ENCODE measurements at places on chromosomes 12 and 14.

GRCh38 chr14:91835197-91835919, 32.0 kb downstream of the TC2N start:
- DNase-seq, result no peak

GRCh38 chr12:46609273-46609623, 216.5 kb downstream of the SLC38A4 start:
- DNase-seq, result no peak

- peak; percentile 14 for DNase-seq
Measured at GRCh38 chr12:10235761-10236631, 23.3 kb downstream of the GABARAPL1 start.

DNA sequence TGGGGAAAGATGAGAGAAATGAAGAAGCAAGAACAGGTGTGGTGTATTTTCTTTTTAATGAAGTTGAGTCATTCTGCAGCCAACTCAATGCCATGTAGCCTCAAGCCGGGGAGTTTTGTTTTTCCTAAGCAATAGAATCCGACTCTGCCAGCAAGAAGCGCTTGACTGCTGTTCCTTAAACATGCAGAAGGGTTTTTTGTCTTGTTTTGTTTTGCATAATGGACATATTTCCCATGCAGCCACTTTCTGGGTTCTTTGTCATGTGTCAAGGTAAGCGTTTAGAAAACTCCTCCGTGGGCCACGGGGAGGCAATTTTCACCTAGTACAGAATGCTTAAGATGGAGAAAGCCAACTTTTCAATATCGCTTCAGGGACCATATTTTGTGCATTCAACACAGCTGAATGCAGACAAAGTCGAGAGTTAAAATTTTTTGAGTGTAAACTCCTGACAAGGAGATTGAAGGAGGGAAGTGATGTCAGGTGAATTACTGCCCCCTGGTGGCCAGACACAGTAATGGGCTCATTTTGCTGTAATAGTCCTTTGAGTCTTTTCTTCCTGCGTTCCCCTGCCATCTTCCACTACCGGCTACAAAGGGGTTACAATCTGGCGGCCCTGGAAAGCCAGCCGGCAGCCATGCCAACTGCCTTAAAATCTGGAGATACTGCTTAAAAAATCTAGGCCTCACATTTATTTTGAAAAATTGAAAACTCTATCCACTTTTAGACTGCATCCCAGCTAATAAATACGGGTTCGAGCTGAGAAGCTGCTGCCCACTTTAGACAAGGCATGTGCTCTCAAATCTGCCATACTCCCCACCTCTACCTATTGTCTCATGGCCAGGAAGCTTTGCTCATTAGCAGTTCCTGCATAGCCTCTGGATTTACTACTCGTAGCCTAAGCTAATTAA, 3.2 kb upstream of the FICD start:
- peak; percentile 72 for DNase-seq

DNA sequence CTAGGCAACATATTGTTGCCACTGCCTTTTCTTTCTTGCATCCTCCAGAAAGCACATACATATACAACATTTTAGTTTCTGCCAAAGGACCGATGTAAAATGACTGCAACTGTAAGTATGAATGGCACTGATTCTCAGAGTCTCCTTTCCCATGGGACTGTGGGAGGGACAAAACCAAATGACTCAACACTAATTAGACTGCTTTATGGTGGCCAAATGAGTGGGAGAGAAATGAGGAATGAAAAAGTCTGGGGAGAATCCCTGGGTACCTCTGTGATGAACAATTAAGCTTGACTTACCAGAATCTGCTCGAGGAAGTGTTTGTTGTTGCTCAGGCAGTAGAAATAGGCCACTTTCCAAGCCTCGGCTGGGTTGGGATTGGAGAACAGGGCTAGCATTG, 10.1 kb downstream of the ZFYVE26 start:
- no peak for DNase-seq

DNA sequence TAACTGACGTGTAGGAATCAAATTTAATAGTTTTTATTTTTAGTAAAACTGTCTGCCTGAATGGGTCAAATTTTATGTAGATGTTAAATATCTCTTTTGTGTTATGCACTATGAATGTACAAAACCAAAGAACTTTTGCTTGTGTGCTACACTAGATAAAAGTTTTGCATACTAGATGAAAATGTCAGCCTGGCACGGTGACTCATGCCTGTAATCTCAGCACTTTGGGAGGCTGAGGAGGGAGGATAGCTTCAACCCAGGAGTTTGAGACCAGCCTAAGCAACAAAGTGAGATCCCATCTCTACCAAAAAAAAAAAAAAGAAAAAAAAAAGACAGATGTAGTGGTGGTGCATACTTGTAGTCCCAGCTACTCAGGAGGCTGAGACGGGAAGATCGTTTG, 11.1 kb downstream of the AEBP2 start:
- no peak for DNase-seq

- no peak for DNase-seq
Measured at GRCh38 chr14:73502017-73502619, 11.4 kb downstream of the RIOX1 start.

GRCh38 chr14:101851736-101852405, 90.4 kb downstream of the PPP2R5C start:
- DNase-seq, result no peak

DNA sequence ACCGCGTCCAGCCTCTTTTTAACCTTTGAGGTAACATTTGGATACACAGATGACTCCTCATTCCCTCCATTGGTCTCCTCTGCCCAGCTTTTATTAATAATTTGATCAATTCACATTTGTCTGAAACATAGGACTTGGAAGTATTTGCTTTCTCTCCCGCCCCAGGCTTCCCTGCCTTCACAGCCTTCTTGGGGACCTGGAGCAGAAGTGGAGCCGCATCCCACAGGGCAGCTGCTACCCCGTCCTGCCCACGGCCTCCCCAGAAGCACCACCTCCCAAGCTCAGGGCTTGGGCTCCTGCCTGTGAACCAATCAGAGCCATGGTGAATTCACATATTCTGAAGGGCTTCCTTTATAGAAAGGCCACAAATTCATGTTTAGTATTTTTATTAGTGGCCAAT, 97.6 kb downstream of the PIWIL1 start:
- no peak for DNase-seq

DNA sequence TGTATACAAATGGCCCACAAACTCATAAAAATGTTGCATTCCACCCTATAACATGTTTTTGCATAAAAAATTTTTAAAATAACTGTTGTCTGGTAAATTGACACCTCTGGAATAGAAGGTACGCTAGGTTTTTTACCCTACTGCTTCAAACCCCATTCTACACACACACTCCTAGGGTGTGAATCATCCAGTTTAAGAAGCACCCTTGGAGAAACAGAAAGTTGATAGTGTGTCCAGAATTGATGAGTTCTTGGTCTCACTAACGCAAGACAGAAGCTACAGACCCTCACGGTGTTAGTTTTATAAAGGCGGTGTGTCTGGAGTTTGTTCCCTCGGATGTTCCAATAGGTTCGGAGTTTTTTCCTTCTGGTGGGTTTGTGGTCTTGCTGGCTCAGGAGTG, 158.5 kb downstream of the KLRB1 start:
- DNase-seq, result no peak

- no peak for DNase-seq
Measured at GRCh38 chr14:102665621-102666020, 73.2 kb downstream of the RCOR1 start.

- DNase-seq, result no peak
Measured at GRCh38 chr14:51277753-51278415, 37.8 kb downstream of the TMX1 start.

GRCh38 chr14:92315050-92315805, 7.7 kb upstream of the SLC24A4 start:
- DNase-seq, result no peak

DNA sequence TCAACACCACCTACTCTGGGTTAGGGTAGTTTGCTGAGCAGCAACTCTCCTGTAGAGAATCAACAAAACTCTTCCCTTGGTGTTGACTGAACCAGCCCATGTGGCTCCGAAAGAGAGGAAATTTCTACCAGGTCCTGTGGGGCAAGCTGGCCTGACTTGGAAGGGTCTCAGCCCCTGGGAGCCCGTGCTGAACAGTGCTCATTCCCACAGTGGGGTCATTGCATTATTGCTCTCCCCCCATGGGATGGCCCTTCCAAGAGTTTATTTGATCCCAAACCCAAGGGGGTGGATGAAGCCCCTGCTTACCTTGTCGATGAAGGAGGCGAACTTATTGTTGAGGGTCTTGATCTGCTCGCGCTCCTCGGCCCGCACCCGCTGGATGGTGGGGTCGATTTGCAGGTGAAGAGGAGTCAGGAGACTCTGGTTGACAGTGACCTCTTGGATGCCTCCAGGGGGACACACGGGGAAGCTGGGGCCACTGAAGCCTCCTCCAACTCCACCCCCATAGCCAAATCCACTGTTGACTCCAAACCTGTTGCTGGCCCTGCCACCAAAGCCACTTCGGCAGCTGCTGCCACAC, 580 bp downstream of the KRT75 start:
- no peak for DNase-seq

GRCh38 chr14:75542588-75543091, 20.4 kb downstream of the BATF start:
- peak; percentile 65 for DNase-seq

GRCh38 chr12:89672589-89672979, 36.1 kb downstream of the ATP2B1 start:
- DNase-seq, result no peak

DNA sequence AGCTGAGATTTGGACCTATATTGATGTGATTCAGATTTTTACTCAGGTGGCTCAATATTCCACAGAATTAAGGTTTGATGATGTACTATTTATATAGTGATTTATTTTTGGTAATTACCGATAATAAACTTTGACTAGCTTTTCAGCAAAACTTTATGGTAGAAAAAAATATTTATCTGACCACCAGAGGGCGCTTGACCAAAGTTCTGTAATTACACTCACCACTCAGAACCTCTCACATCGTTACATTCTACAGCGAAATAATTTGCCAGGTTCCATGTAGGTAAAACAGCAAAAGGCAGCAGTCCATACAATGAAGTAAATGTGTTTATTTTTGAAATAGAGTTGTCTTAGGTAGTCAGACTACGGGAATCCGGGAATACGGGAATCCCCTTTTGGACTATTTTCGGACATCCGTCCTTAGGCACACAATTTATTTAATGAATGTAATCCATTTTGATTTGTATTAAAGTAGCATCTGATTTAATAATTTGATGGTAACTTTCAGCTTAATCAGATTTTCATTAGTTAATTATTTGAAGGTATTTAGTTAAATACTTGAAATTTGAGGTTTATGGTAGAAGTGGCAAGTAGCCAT, 143.0 kb upstream of the DDHD1 start:
- DNase-seq, result no peak

DNA sequence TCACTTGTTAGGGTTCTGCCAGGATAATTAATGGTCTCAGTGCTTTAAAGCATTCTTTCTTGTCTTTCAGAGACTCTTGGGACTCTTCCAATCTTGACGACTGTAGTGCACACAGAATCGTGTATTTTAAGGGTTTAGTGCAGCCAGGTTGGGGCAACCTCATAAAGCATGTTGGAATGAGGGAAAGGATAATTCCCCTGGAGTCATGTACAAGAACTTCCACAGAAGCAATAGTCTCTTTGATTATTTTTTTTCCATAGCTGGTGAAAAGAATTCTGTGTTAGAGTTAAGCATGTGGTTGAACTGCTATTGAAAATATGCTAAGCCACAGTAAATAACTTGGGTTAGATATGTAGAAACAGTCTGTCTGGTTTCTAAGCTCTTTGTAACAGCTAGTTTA, 246.8 kb upstream of the DAAM1 start:
- no peak for DNase-seq

DNA sequence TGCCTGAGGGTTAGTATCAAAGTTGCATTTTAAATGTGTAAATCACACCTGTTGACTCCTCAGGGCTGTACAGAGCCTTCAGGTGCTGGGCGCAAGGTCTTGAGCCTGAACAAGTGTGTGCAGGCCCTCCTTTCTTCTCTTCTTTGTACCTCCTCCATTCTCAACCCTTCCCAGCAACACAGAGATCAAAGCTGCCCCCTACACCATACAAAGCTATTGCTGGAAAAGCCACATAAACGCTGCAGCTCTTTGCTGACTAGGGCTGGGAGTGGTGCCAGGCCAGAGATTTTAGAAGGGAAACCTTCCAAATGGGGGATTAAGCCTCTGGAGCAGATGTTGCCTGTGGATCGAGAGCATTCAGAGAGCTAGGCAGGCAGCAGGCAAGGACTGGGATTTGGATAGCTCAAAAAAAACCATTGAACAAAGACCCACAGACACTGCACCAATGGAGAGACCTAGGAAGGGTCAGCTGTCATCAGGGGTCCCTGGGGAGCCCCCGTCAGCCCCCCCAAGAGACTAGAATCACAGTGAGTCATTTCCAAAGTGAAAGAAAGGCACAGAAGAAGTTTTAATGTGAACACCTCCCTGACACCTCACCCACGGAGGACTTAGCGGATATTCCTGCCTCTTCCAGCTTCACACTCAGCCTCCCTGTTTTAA, 18.2 kb upstream of the SUSD6 start:
- DNase-seq, result no peak

GRCh38 chr12:22588817-22589216, 36.2 kb upstream of the ETNK1 start:
- DNase-seq, result no peak

DNA sequence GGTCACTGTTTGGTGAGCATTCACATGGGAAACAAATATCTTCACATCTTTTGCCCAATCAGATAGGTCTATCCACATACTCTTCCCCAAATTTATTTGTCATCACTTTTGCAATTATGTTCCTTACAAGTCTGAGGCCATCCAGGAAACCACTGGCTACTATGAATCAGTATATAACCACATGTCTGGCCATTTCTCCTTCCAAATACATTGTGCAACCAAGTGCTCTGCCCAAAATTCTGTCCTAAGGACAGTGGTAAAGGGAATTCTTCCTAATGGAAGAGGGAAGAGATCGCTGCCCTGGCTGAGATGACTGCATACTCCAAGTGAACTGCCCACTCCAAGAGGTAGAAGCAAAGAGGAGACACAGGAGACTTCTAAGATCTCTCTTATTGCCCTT, 148.9 kb upstream of the MAX start:
- no peak for DNase-seq

GRCh38 chr12:28896421-28896820, 252.7 kb upstream of the FAR2 start:
- DNase-seq, result no peak

DNA sequence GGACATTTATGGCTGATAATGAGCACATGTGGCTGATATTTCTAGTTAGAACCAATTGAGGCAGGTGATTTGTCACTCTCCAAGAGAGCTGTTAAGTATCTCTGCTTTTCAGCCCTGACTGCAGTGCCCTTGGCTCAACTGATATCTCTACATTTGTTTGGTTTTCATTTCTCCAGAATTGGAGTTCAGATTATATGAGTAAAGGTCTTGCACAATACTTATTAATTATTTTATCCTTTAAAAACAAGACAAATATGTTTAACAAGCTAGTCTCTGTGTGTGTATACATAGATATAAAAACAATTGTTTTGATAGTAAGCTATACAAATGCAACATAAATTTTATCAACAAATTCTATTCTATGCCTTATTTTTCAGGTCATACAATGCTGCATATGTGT, 105.2 kb downstream of the BRMS1L start:
- no peak for DNase-seq

- no peak for DNase-seq
Measured at GRCh38 chr12:107847430-107847829, 72.9 kb downstream of the ASCL4 start.

GRCh38 chr14:83172363-83172762, 1638.7 kb upstream of the SEL1L start:
- no peak for DNase-seq

GRCh38 chr12:57461276-57461916, 1.8 kb downstream of the GLI1 start:
- DNase-seq, result no peak

All from stimulated activated CD4-positive, alpha-beta T cell treated with anti-CD3 and anti-CD28 coated beads, Interleukin-12 subunit alpha, Interleukin-12 subunit beta, amount 100 ng/mL, for 24 hours (primary cell).